Caco-2 (cell line): ENCODE measurements at places on chromosomes 3 and 15.

- no peak for DNase-seq
Measured at GRCh38 chr3:58880182-58880581, 169.6 kb downstream of the CFAP20DC start.

- no peak for DNase-seq
Measured at GRCh38 chr3:115788921-115789470, 165.7 kb downstream of the GAP43 start.

GRCh38 chr3:23659840-23660430 lies 145.8 kb upstream of the UBE2E1 start:
- DNase-seq: no peak

DNA sequence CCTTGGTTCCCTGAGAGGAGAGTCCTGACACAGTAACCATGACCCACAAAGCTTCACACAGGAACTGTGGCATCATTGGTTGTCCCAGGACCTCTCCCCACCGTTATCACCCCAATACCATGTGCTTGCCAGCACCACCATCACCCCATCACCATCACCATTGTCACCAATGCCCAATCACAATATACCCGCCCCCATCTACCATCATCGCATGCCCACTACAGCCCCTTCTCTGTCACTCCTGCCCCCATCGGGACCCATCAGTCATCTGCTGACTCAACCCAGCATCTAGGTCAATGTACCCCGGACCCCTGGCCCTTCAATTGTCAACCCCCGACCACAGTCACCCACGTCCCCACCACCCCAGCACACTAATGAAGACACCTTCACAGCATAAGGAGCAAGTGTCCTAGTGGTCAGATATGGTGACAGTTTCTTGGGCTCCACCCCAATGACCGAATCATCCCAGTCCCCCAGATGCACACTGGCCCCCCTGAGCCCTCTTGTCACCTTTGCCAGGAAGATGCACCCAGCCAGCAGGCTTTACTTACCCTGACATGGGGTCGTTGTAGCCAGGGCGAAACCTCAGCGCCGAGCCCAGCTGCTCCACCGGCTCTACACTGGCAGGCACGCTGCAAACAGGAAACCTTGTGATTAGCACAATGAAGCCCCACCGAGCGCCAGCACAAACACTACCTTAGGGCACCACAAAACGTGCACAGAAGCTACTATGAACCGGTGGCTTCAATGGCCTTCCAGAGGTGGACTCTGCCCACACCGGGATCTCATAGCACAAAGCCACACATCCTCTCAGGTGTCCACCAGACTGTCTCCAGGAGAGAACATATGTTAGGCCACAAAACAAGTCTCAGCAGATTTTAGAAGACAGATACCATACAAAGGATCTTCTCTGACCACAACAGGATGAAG lies 25.1 kb downstream of the SHISA5 start:
- DNase-seq: no peak

DNA sequence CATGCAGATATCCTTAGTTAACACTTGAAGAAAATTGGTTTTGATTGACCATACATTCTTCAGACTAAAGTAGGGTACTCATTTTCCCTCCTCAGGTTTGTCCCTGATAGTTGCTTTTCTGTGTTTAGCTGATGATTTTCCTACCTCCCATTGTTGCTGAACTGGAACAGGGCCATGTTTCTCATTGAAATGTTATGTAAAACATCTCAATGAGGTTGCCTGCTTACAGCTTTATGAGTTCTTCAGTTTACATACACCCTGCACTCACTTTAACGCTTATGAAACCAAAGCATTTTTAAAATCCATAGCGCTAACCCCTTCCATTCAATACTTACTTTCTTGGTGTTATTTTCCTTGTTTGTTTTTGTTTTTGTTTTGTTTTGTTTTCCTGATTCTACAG lies 61.9 kb downstream of the HMG20A start:
- no peak for DNase-seq

DNA sequence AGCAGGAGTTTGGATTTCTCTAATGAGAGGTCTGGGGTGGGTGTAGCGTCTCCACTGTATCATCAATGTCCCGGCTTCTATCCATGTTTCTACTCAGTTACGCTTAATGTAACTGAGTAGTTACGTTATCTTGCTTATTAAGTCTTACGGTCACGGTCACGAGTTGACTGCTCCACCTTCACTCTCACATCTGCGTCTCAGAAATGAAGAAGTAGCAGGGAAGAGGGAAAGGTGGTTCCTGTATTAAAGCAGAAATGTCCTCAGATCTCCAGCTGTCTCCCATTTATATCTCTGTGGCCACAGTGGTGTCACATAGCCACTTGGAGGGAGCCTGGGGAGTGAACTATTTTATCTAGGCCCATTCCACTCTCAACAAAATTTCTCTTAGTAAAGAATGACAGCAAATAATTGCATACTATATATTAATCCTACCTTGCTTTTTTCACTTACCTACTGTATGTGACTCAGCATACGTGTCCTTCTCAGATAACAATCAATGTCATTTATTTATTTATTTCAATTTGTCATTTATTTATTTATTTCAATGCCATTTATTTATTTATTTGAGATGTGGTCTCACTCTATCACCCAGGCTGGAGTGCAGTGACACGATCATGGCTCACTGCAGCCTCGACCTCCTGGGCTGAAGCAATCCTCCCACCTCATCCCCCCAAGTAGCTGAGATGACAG lies 39.7 kb upstream of the RNU6-1 start:
- no peak for DNase-seq

DNA sequence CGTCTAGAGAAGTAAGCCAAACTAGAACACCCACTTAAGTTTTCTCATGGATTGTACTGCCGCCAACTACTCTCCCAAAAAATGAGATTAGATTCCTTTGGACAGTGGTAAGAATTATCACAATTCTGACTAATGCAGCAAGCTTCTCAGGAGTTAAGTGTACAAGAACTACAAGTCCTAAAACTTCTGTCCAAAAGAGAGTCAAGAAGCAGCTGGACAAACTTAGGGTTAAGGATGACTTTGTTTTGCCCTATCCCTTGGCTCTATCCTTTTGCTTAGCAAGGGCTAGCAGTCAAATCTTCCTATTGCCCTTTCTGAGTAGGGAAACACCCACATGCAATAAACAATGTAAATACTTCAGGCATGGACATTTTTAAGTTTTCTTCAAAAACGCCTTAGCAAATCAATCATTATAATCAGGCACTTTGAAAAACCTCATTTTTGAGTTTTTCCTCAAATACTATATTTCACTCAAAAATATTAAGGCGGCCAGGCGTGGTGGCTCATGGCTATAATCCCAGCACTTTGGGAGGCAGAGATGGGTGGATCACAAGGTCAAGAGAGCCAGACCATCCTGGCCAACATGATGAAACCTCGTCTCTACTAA lies 19.5 kb downstream of the RAF1 start:
- DNase-seq: no peak

- DNase-seq: no peak
Measured at GRCh38 chr15:80823995-80824394, 44.8 kb downstream of the CEMIP start.
